Activated CD4-positive, alpha-beta T cell treated with anti-CD3 and anti-CD28 coated beads, Interleukin-2, amount 50 U/mL, for 48 hours (primary cell): ENCODE measurements at places on chromosomes 7 and 10.
A peak's percentile ranks its signal among the peaks of the same experiment; 100 is the strongest.

GRCh38 chr7:122299624-122300210, 4.8 kb downstream of the FEZF1 start:
- no peak for DNase-seq

DNA sequence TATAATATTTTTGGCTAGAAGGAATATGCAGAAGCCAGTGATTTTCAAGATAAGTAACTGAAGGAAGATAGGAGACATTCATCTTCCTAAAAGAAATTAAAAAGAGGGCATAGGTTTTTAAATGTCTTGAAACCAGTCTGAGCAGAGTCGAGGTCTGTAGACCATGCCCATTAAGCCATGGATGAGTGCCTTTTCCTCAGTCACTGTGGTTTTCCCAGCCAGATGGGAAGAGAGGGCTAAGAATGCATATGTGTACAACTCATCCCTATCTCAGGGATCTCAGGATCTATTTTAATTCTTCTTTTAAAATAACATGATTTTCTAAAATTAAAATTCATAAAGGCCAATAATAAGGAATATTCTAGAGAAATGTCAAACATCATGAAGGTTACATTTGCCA, 112.8 kb downstream of the PPP1R3A start:
- no peak for DNase-seq

DNA sequence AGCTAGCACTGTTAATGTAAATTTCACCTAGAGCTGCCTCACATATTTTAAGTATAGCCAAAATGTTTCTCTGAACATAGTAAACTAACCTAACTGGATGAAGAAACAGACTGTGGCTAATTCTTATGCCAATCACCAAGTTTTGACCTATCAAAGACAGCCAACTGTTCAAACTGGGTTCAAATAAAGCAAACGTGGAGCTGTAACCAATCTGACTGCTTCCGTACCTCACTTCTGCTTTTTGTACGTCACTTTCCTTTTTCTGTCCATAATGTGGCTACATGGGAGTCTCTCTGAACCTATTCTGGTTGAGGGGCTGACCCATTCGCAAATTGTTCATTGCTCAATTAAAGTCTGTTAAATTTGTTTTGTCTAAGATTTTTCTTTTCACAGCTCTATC, 66.3 kb upstream of the ETV1 start:
- DNase-seq: no peak

DNA sequence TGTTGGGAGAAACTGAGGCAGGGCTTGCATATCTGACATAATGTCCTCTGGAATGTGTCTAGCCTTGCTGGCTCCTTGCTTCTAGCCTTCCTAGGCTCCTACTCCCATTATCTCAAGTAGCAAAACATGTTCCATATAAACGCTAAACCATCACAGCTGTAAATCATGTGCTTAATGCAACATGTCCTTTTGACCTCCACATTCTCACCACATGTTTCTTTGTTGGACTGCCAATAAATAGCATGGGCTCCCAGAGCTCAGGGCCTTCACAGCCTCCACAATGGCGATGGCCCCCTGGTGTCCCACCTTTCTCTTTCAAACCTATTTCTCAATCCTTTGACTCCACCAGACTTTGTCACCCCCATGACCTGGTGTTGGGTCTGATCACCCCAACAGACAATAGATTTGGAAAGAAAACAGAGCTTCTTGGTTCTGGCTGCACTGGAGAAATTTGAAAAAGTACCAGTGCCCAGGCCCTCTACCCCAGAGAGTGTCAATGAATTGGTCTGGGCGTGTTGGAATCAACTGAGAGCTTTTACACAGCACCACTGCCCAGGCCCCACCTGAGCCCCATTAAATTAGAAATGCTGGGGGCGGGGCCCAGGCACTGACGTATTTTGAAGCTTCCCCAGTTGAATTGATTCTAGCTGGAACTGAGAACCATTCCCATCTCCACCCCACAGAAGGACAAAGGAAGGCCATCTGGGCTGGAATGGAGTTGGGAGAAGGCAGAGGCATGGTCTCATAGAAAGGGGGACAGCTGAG, 41.3 kb upstream of the GGCT start:
- no peak for DNase-seq

GRCh38 chr7:1449501-1449900, 9.8 kb downstream of the MICALL2 start:
- DNase-seq: no peak

GRCh38 chr7:156665101-156665500, 24.5 kb downstream of the RNF32 start:
- DNase-seq: no peak

GRCh38 chr7:35995334-35995733, 157.7 kb upstream of the EEPD1 start:
- DNase-seq: no peak

- no peak for DNase-seq
Observed at GRCh38 chr7:22676385-22676784, 50.6 kb upstream of the IL6 start.

DNA sequence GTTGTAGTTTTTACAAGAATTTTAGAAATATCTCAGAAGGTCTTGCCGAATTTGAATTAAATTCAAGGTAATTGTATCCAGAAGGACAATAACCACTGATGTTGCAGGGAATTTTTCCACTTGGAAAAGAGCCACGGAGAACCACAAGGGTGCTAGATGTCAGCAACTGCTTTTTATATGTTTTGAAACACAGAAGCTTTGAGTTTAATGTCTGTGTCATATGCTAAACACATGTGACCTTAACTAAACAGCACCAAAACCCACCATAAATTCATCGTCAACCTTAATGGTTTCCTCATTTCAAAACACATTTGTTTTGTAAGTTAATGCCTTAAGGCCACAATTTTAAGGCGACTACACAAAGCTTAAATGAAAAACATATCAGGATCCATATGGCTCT, 106.9 kb downstream of the COL28A1 start:
- no peak for DNase-seq

DNA sequence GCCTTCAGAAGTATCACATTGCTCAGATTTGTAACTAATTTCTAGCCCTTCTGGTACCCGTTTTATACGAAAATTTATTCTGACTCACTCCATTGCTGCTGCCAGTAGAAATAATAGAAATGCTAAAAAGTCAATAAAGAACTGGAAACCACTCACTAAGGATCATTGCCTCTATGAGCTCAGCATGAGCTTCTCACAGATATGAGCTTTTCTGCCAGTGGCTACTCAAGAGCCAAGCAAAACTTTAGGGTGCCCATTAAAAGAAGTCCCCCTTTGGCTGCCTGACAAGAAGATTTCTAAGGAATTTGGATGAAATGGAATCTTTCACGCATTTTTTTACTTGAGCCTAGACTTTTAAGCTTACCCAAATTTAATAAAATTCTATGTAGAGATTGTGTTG, 52.5 kb downstream of the GPR37 start:
- DNase-seq: no peak

DNA sequence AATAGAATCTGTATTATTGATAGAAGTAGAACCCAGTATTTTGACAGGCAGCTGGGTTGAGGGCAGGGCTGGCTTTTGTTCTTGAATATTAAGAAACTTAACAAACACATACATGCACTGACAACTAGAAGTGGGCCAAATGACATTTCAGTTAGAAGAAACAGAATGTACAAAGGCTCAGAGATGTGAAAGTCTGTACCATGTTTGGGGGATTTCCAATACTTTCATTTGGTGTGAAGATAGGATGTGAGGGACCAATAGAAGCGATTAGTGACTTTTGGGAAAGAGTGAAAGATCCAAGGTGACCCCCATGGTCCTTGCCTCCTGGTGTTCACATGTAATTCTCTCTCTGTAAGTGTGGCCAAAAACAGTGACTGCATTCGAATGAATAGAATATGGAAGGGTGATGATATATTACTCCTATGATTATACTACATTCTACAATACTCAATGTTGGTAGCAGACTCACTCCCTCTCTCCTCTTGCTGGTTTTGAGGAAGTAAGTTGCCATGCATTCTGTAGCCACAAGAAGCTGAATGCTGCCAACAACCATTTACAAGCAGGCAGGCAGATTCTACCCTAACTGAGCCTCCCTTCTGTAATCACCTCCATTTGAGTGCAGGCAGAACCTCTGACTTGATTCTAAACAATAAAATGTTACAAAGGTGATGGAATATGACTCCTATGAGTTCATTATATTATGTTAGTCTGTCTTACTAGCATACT, 151.4 kb downstream of the TMEM168 start:
- DNase-seq: no peak

DNA sequence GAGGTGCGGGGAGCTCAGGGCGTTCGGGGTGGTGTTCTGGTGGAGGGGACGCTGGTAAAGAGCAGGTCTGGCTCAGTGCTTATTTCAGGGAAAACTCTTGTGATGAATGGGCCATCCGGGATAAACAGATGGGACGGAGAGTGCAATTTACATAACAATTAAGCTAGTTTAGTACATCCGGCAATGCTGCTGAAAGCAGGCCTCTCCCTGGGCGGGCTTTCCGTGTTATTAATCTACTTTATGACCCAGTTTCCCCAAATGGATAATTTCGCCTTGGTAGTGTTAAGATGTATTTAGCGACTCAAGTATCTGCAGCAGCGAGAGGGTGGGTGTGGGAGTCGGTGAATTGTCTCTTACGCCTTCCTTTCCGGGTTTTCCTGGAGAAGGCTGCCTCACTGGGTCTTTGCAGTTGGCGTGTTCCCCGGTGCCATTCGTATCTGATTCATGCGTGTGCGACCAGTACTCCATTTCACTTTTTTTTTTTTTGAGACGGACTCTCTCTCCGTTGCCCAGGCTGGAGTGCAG, 25.2 kb downstream of the FOXK1 start:
- no peak for DNase-seq

DNA sequence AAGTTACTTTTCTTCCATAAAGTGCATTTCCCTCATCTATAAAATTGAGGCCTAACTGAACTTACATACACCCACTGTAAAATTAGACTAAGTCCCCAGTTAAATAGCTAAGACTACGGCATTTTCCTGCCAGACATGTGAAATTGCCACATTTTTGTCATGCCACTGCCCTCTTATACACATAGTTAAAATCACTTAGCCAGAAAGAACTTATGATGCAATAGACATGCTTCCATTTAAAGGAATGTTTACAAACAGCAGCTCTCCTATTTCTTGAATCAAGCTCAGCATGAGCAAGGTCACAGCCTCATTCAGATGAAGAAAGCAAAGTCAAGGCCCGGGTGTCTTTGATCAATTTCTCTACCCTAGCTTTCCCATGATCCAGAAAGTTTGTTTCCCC, 175.7 kb downstream of the LRRN3 start:
- DNase-seq: no peak

DNA sequence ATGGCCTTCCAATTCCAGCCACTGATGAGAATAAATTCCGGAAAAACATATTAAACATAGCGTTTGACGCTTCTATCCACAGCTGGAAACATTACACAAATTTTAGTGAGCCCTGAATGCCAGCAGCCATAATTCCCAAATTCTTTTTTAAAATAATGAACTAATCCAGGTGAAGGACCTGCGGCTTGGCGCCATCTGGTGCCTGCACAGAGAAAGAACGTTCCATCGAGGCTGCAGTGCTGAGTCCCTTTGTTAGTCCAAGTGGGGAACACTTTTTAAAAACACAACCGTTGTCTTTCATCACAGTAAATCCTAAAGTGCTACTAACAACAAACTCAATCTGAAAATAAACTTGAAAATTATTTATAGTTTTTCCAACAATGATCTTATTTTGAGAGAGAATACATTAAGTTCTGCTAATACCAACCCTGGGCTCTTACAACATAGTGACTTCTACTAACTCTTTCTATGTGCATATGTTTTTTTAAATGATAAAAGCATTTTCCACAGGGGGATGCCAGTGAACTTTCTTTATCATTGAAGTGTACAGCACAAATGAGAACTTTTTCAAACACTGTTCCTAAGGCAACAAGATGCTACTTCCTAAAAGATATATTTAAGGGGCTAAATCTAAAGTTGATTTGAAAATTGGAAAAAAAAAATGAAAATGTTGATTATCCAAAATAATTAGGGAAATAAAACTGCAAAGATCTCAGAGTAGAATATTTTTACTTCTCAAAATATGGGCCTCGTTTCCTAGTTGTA, 166.9 kb upstream of the RNF32 start:
- peak; percentile 22 for DNase-seq

- no peak for DNase-seq
Observed at GRCh38 chr7:82449910-82450309, 6.3 kb upstream of the CACNA2D1 start.

- DNase-seq: no peak
Observed at GRCh38 chr7:44995555-44996493, 4.2 kb upstream of the CCM2 start.

GRCh38 chr10:112622786-112623185, 175.8 kb downstream of the VTI1A start:
- no peak for DNase-seq

- DNase-seq: no peak
Observed at GRCh38 chr10:131993275-131993674, 11.6 kb upstream of the BNIP3 start.

- DNase-seq: no peak
Observed at GRCh38 chr7:157793973-157794745, 457.4 kb downstream of the DNAJB6 start.

DNA sequence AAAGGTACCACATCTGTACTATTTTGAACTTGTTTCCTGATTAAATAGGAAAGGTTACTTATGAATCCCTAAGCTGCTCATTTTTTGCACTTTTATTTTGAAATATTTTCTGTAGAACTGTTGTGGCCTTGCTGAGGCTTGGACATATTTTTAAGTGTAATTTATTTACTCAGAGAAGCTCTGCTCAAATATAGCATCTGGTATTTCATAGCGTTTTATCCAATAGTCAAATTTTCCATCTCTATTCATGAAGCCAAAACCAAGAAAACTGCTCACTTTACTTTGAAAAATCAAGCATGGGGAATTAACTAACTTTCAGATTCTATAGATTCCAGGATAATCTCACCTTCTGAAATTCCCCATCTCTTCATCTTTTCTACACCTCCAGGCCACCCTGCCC, 6.6 kb upstream of the FAM3C start:
- DNase-seq: no peak

- DNase-seq: peak; percentile 25
Observed at GRCh38 chr10:133230387-133231195, 574 bp downstream of the UTF1 start.

GRCh38 chr7:151187409-151188251, 580 bp upstream of the ASB10 start:
- no peak for DNase-seq

- DNase-seq: no peak
Observed at GRCh38 chr7:98213296-98213887, 2.2 kb downstream of the BHLHA15 start.

DNA sequence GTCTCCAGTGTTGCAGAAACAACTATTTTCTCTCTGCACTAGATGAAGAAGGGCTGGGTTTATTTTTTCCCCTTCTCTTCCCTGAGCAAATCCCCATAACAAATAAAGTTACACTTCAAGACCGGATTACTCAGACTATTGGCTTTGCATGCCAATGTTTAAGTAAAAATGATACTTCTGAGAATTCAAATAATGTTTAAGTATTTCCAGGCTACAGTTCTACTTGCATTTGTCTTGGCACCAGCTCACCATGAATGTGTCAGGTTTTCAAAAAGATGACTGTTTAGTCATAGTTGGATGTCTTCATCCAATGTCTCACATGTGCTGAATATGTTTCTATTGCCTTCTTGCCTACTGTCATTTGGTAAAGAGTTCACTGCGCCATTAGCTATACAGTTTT, 912.6 kb downstream of the GATA3 start:
- no peak for DNase-seq

GRCh38 chr7:107446531-107446930, 23.3 kb upstream of the GPR22 start:
- DNase-seq: peak; percentile 34

- DNase-seq: no peak
Observed at GRCh38 chr7:77940647-77941046, 142.1 kb downstream of the PHTF2 start.

GRCh38 chr10:12594448-12594944, 245.1 kb downstream of the CAMK1D start:
- DNase-seq: peak; percentile 32

GRCh38 chr7:77674878-77675277, 21.4 kb upstream of the RSBN1L start:
- no peak for DNase-seq
